NCI-H226 (cell line): ENCODE measurements at places on chromosomes 6 and 20.
A peak's percentile ranks its signal among the peaks of the same experiment; 100 is the strongest.

DNA sequence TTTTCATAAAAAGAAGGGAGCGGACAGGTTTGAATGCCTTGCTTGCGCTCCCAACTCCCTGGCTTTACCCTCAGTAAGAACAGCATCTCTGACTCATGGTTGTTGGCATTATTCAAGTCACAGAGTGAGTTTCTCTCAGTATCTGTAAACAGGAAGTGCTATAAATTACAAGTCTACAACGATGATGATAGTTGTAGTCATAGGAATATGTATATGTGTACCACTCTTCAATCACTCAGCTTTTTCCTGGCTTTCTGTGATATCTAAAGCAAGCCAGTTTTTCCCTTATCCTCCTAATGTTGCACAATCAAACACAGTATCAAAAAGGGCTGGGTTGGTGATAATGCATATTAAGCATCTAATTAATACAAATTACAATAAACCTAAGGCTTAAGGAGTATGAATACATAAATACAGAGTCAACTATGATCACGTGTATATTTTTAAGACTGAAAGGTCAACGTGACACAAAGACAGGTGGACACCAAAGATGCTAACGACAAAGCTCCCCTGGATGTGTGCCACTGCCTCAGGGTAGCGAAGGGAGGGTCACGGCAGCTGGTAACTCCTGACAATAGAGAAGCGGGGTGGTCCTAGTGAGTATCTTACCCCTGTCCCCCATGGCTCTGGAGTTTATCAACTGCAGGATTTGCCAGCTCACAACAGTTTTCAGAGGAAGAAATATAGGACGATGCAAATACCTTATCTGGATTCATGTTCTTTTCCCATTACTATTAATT, 202.8 kb downstream of the BTBD9 start:
- peak; percentile 64 for DNase-seq

DNA sequence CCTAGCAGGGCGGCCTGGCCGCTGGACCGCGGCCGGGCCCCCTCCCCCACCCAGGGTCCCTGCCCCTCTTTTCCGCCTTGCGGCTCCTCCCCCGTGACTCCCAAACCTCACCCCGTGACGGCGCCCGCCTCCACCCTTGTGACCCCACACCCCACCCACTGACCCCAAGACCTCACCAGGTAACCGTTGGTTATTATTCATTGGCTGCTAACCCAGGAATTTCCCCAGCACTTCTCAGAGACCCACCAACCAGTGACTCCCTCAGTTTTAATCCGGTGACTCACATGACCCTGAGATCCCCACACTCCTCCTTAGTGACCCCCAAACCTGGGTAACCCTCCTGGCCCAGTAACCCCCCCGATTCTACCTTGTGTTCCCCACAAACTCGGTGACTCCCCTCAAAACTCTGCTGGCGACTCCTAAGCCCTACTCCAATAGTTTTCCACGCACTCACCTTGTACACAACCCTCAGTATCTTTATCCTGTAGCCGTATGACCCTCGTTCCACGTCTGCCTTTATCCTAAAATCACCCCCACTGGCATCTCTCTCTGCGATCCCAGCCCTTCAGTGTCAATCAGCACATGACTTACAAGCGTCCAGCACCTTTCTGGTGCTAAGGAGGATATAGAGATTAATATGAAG, 534 bp downstream of the ZNF76 start:
- DNase-seq, result peak; percentile 43

DNA sequence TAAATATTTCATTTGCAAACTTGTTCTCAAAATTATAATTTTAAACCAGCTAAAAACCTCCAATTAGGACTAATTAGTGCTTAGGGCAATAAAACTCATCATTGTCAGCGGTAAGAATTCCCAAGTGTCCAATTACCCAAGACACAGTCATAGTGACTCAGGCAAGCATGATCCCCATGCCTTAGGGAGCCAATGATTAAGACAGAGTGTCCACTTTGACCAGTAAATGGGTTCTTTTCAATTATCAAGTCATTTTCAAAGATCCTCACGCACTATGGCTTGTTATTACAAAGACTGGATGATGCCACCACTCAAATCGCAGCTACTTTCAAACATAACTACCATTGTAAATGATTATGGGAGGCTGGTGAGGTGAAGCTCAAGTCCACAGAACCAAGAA, 114.0 kb downstream of the BFSP1 start:
- no peak for DNase-seq

DNA sequence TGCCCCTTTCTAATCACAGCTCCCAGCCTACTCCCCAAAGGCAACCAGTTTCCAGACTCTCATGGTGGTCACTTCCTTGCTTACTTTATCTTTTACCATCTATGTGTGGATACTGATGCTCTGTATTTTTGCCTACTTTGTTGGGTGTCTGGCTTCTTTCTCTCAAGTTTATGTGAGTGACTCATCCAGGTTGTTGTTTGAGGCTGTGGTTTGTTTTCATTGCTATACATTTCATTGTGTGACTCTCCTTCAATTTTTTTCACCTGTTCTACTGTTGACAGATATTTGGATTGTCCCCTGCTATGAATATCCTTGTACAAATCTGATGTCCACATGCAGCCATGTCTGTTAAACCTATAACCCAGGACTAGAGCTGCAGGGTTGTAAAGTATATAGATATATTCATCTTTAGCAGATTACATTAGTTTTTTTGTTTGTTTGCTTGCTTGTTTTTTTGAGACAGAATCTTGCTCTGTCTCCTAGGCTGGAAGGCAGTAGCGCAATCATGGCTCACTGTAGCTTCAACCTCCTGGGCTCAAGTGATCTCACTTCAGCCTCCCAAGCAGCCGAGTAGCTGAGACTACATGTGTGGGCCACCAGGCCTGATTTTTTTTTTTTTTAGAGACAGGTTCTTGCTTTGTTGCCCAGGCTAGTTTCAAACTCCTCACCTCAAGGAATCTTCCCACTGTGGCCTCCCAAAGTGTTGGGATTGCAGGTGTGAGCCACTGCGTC, 72.9 kb upstream of the EEF1E1 start:
- DNase-seq, result no peak

- peak; percentile 27 for DNase-seq
Observed at GRCh38 chr6:105587349-105588122, 184.7 kb upstream of the PREP start.

DNA sequence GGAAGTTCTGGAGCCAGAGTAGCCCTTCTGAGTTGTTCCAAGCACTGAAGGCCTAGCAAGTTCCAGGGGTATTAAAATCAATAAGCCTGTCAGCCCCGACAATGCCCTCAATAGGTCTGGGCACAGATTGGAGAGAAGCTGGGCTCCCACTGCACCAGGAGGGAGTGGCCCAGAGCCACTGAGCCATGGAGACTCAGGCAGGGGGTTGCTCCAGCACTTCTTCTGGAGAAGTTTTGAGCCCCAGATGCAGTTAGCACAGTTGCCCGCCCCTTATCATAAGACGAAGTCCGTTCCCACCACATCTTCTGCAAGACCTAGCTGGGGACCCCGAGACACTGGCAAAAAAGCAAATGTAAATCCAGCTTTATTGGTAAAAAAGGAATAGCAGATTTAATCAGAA, 13.0 kb downstream of the DEFB132 start:
- no peak for DNase-seq

DNA sequence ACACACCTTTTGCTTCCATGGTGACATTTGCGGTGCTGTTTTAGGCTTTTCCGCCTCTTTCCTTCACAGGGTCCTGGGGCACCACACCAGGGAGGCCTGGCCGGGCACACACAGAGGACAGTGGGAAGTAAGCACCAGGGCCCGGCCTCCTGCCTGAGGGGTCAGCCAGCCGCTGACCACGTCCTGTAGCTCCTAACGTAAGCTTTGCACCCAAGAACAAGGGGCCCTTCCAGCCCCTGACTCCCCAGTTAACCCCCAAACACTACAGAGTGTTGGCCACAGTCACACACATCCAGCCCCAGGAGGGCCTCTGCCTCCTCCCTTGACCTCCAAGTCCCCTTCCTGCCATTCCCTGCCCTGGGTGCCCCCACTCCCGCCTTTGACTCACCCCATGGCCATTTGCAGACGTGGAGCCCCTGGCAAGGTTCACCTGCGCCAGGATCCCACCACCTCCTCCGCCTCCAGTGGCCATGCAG, 54.7 kb downstream of the YTHDF1 start:
- DNase-seq, result no peak
